ENCODE measurements at places on chromosomes 1 and 21. TPM values are rescaled to one million over a fixed set of nuclear protein-coding genes. Genes with fewer than 3 reads are reported as not detected.

The DCAF8 gene
- total RNA-seq = 68.6 TPM

DNA sequence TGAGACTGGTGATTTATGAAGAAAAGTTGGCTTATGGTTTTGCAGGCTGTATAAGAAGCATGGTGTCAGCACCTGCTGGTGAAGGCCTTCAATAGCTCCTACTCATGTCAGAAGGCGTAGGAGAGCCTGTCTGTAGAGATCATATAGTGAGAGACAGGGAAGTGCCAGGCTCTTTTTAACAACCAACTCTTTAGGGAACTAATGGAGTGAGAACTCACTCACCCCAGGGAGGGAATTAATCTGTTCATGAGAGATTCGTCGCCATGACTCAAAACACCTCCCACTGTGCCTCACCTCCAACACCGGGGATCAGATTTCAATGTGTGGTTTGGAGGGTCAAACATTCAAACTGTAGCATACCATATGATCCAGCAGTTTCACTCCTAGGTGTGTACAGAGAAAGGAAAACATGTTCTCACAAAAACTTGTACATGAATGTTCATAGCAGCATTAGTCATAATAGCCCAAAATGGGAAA, 72.6 kb downstream of the TTC3 start:
- no peak for DNase-seq

GRCh38 chr1:185050823-185051451, 5.6 kb downstream of the RNF2 start:
- no peak for DNase-seq

DNA sequence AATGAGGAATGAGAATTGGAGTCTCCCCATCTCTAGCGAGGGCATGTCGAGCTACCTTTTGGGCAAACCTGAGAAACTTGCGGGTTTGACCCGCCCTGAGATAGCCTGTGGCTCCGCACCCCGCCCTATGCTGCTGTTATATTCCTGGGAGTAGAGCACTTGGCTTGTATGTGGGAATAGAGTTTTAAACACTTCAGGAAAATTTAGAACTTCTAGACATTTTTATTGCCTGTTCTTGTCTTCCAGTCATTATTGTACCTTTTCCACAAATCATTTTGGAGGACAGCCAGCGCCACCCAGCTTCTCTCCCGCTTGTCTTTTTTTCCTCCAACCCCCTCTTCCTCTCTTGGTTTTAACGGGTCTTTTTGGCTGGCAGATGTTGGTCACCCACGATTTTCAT, 738 bp downstream of the GNPAT start:
- peak; percentile 7 for DNase-seq

All from fibroblast of villous mesenchyme (primary cell).